Vein endothelial cell (primary cell): ENCODE measurements at places on chromosomes 16 and 17. TPM values are rescaled to one million over a fixed set of nuclear protein-coding genes. Genes with fewer than 3 reads are reported as not detected.

Gene STX1B
- total RNA-seq = 0.33 and 0.48 TPM in 2 replicates

Gene TSNAXIP1
- 0.33 and 0.67 TPM in 2 replicates for total RNA-seq

Gene TM4SF5
- total RNA-seq = not detected in 2 replicates

Gene P2RX1
- not detected in 2 replicates for total RNA-seq

Gene KRTAP2-3
- total RNA-seq = not detected in 2 replicates

Gene MT1M
- total RNA-seq = 0.65 and 2.4 TPM in 2 replicates
